Stimulated activated CD4-positive, alpha-beta T cell treated with anti-CD3 and anti-CD28 coated beads, Interleukin-15, amount 100 ng/mL, for 48 hours (primary cell): ENCODE measurements at places on chromosomes 11 and 22.

DNA sequence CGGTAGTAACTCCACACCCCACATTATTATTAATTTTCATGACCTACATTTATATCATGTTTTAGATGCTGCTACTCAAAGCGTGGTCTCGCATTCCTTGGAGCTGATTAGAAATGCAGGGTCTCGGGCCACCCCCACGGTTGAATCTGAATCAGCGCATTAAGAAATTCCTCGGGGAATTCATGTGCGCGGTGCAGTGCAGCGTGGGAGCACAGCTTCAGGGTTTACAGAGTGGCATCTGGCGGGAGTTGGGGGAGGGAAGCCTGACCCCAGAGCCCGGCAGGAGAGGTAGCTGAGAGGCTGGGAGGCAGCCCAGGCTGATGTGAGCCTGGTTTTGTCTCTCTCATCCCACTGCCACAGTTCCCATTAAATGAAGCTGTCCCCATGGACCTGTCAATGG is 48.1 kb upstream of the DAGLA start:
- DNase-seq, result no peak

- no peak for DNase-seq
Observed at GRCh38 chr11:66546368-66546965, at the start of gene ACTN3. Gene ACTN3, plus strand, starts transcription at chr11:66546903. Its CDS starts 35 bp downstream, at chr11:66546938.

DNA sequence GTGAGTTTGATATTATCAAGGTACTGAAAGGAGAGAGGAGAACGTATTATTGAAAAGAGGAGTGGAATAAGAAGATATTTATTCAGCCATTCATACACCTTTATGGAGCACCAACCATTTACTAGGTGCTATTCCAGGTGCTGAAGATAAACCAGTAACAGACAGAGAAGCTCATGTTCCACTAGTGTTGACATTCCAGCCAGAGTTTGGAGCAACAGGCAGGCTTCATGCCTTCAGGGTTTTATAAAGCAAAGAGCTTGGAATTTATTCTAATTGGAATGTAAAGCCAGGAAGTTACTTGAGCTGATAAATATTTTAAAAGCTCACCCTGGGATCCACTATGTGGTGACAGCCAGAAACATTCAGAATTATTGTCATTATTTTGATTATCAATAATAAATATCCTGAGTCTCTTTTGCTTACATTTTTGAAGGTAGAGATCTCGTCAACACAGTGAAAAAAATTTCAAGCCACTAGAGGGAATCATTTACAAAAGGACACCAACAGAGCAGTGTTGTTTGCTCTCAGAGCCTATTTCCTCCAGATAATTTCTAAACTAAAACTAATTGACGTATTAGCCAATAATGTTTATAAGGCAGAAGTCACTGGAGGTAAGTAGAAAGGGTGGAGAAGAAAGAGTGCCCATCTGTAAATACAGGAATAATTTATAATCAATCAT is 172.0 kb downstream of the KCNA4 start:
- no peak for DNase-seq

GRCh38 chr11:6202041-6202440 is 3.0 kb downstream of the OR52W1 start:
- no peak for DNase-seq

- DNase-seq, result no peak
Observed at GRCh38 chr11:11078344-11079086, 220.7 kb upstream of the ZBED5 start.

GRCh38 chr11:6388748-6389147 is 1.5 kb upstream of the SMPD1 start:
- DNase-seq, result no peak

GRCh38 chr11:116960930-116961329 is 123.5 kb upstream of the APOA1 start:
- DNase-seq, result no peak

DNA sequence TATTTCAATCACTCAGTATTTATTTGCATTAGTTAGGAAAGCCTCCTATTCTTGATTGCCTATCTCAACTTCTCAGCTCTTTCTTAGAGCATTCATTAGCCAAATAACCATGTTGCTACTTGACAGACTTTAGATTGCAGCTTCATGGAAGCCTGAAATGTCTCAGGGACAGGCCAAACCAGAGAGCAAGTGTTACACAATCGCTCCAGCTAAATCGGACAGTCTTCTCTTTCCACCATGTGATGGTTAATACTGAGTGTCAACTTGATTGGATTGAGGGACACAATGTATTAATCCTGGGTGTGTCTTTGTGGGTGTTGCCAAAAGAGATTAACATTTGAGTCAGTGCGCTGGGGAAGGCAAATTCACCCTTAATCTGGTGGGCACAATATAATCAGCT is 106.5 kb upstream of the DRD2 start:
- no peak for DNase-seq

GRCh38 chr11:12127206-12127898 is 17.0 kb downstream of the MICAL2 start:
- DNase-seq, result no peak

DNA sequence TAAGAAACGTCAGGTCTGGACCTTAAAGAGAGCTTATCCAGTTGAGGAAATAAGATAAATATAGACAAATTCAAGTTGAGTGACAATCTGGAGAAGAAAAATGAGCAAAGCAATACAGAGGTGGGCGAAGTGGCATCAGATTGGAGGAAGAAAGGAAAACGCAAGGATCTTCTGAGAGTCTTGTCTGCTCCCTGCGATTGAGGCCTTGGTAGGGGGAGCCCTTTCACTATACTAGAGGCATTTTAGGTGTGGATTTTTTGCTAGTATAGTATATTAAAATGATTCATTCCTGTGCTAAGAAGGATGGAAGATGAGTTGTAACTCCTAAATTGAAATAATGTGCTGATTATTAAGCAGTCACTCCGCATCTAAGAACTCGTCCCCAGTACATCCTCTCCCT is 8.1 kb downstream of the NUP50 start:
- DNase-seq, result no peak

GRCh38 chr11:96102664-96103078 is 178.8 kb upstream of the MTMR2 start:
- no peak for DNase-seq

GRCh38 chr22:47110817-47111443 is 348.5 kb downstream of the TBC1D22A start:
- no peak for DNase-seq

- DNase-seq, result no peak
Observed at GRCh38 chr11:75276686-75277085, 36.1 kb downstream of the TPBGL start.

- no peak for DNase-seq
Observed at GRCh38 chr22:47534804-47535410, 772.5 kb downstream of the TBC1D22A start.

DNA sequence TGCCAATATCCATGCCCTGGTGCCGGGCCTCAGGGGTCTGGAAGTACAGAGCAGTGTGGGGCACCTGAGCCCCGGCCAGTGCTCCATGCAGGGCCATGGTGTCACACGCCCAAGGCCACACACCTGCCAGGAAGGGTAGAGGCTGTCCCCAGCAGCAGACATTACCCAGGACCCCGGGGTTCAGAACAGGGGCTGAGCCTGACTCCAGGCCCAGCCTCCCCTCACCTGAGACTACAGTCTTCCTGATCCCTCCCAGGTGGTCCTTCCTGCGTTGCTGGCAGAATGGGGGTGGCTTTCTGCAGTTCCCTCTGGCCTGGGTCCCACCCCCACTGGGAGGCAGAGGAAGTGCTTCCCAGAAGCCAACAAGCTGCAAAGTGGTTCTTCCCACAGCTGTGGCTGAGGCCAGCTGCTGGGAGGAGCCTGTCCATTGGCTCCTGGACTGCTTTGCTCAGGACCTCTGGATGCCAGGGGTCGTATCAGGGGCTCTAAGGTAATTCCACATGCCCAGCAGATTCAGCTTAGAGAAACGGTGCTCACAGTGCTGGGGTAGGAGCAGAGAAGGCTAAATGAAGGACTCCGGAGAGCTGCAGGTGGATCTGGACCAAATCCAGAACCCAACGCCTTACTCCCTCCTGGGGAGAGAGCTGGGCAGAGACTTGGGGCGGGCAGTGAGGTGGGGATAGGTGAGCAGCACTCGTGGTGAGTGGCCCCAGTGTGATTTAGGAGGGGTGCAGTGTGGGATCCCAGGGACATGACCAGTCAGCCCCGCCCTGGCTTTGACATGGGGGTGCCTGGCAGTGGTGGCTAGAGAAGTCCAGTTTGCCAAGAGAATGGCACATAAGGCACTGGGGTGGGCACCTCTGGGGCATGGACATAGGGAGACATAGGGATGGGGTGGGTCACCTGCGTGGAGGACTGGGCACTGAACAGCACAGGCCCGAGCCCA is 12.6 kb downstream of the TCIRG1 start:
- no peak for DNase-seq

DNA sequence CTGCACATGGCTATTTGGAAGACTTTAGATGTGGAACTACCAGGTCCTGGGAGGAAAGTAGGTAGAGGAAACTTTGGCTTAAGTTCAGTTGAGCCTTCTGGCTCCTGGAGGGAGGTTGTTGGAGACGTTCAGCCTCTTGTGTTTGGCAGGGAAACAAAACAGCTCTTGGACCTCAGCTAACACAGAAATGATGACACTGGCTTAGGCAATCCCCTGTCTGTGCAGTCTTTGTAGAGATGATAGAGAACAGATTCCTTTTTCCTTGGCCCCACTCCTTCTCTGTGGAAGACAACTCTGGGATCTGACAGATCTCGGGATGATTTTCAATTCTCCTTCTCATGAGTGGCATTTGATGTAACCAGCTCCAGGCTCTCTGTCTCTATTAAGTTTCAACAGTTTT is 428.5 kb downstream of the TMEM135 start:
- DNase-seq, result no peak

- DNase-seq, result no peak
Observed at GRCh38 chr11:105644839-105645573, 35.1 kb downstream of the GRIA4 start.

DNA sequence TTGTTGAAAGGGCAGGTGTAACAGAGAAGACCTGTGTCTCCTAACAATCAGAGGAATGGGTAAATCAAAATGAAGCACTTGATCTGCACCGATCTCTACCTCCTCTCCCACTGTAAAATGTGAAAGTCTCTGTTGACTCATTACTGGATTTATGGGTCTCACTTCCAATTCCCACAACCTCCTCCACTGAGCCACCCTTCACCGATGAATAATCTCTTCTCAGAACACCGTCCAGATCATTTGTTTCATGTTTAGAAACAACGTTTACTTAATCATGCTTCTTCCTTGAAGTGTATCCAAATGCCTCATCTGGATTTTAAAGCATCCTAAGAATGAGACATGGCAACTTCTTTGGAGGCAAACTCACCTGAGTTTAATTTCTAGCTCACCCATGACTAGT is 643.6 kb downstream of the ETS1 start:
- DNase-seq, result no peak

- no peak for DNase-seq
Observed at GRCh38 chr11:92314499-92314898, 89.9 kb downstream of the FAT3 start.

- no peak for DNase-seq
Observed at GRCh38 chr22:21714786-21715185, 20.8 kb downstream of the YPEL1 start.

GRCh38 chr22:23351321-23351720 is 171.0 kb downstream of the BCR start:
- no peak for DNase-seq

DNA sequence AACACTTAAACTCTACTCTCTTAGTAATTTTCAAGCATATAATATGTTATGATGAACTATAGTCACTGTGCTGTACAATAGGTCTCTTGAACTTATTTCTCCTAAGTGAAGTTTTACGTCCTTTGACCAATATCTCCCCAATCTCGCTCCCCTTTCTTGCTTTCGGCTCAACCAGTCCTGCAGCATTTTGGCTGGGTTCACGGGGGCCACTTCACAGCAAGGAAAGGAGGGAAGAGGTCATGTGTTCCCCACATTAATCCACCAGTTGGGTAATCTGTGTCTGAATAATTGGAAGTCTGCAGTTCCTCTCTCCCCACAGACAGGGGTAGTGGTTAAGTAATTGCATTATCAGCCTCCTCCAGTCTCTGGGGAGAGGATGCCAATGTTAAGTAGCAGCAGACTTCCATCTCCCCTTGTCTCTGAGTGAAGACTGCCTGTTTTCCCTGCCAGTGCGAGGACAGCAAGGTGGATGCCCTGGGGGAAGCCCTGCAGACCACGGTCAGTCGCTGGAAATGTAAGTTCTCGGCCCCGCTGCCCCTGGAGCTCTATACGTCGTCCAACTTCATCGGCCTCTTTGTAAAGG is 59.2 kb upstream of the CRTAM start:
- DNase-seq, result no peak

DNA sequence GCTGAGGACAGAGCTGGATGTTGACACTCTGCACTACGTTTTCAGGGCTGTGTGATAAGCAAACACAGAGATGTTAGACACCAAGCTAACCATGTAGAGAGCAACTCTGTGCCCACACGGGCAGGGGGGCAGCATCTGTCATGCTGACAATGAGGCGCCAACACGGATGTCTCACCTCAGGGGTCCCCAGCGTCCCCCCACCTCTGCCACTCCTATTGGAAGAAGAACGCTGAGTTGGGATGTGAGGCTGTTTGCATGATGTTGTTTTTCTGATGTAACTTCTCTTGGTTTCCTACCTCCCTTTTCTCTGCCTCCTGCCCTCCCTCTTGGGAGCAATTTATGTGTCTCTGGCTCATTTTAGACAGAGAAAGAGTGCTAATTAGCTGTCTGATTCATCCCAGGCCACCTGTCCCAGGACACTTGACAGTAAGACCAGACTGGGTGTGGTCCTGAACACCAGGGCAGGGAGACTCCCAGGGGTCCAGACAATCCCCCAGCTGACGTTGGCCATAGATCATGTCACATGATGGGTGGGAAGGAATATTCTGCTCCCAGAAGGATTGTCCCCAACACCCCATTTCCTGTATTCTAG is 89.2 kb upstream of the NCAM1 start:
- DNase-seq, result no peak

DNA sequence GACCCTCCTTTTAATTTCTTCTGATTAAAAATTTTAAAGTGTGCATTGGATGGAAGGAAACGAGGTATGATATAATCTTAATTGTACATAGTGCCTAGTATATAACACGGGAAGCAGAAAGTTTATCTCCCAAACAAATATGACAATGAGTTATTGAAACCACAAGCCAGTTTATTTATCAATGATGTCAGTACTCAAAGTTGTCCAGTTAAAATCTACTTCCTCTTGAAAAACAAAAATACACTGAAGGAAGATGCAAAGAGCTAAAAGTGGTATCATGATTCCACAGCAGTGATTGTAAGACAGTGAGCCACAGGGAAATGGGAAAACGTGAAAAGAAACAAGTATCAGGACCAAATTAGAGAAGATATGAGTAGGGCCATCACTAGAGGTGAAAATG is 18.8 kb upstream of the OR5B21 start:
- no peak for DNase-seq
